ENCODE measurements at places on chromosomes 13 and 19. TPM values are rescaled to one million over a fixed set of nuclear protein-coding genes. Genes with fewer than 3 reads are reported as not detected.
A peak's percentile ranks its signal among the peaks of the same experiment; 100 is the strongest.

GRCh38 chr19:46574533-46574932 is 26.6 kb upstream of the CALM3 start:
- DNase-seq = no peak

- DNase-seq = peak; percentile 30
Observed at GRCh38 chr13:45410001-45410400, 8.2 kb downstream of the SLC25A30 start.

DNA sequence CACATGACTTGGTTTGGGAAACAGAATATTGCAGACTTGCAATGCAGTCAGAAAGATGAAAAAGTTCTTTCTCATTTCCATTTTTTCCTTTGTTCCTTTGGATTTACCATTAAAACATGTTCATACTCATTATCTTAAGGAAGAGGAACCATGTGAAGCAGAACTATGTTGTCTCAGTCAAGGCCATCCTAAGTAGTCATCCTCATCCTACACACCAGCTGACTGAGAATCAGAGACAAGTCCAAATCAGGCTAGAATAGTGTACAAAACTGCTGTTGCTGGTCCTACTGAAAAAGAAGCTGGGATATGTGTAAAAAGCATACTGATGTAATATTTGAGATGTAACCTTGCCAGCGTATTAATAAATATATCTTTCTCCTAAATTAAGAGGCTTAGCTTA is 433.4 kb downstream of the SLITRK5 start:
- DNase-seq = no peak

DNA sequence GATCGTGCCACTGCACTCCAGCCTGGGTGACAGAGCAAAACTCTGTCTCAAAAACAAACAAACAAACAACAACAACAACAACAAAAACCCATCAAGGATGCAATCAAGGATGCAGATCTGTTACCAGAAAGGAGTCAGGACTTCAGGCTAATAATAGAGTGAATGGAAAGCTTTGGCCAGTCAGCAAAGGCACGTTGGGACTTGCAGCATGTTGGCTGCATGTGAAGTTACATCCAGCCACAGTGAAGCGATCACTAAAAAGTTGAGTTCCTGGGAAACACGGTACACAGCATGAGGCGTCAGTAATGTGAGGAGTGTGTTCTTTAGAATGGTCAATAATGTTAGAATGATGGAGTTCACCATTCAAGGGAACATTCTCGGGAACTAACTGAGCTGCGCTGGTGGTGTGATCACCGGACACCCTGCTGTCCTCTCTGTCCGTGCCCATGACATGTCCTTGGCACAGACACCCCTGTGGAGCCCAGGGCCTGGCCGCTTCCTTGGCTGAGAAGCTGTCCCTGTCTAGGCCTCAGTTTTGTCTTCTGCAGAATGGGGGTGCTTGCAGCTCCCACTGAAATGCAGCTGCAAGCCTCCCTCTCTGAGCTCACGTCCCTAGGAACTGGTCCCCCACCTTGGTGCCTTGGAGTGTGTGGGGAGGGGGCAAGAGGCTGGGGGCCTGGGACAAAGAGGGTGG is 2.3 kb upstream of the LGALS7B start:
- no peak for DNase-seq

- DNase-seq = no peak
Observed at GRCh38 chr13:36395280-36395679, 37.0 kb upstream of the CCNA1 start.

- DNase-seq = no peak
Observed at GRCh38 chr19:35645680-35646511, 2.2 kb upstream of the COX6B1 start.

- DNase-seq = no peak
Observed at GRCh38 chr19:10670182-10670581, 16.0 kb downstream of the ILF3 start.

The HSD17B14 gene
- total RNA-seq = 15.7 TPM

The CCL25 gene
- total RNA-seq = 0.30 TPM

- no peak for DNase-seq
Observed at GRCh38 chr19:35710784-35711723, 6.7 kb downstream of the ZBTB32 start.

DNA sequence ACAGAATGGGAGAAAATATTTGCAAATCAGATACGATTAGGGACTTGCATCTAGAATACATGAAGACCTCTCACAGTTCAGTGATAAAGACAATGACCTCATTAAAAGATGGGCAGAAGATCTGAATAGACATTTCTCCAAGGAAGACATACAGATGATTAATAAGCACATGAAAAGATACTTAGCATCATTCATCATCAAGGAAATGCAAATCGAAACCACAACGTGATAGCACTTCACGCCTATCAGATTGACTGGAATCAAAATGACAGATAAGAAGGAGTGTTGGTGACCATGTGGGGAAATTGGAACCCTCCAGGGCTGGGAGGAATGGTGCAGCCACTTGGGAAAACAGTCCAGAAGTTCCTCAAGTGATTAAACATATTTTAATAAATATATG is 25.8 kb downstream of the CFAP97D2 start:
- no peak for DNase-seq

DNA sequence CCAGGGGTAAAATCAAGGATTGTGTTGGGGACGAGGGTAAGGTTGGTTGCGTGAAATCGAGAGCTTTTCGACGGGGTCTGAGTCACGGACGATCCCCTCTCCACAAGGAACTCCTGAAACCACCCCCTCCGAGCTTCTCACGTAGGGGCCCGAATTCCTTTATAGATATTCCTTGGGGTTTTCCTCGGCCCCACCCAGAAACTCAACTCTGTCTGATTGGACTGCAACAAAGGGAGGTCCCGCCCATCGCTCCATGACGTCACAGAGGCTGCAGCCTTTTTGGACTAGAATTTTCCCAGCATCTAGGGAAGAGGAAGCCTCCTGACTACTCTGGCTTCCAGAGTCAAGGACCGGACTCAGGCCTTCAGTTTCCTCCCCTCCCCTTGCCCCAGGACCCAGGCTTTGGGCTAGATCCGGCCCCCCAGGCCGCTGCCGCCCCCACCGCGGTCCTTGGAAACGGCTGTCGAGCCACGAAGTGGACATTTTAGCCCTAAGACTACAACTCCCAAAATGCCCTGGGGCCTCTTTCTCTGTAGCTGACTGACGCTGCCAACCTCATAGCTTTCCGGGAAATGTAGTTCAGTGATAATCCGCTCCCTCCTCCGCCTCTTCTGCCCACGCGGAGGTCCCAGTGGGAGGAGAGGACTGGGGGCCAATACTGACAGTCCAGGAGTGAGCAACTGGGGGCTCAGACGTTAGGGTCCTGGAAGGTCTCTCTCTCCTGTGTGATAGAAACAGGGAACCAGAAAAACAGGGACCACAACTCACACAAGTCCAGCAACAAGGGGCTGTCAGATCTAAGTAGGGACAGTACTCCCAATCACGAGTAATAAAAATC is at the start of gene IZUMO1:
IZUMO1 (minus strand) TSS at position 172 of the 838 bp plus-strand sequence. CDS start 1,050 bp downstream, outside the sequence.
- peak; percentile 68 for DNase-seq

DNA sequence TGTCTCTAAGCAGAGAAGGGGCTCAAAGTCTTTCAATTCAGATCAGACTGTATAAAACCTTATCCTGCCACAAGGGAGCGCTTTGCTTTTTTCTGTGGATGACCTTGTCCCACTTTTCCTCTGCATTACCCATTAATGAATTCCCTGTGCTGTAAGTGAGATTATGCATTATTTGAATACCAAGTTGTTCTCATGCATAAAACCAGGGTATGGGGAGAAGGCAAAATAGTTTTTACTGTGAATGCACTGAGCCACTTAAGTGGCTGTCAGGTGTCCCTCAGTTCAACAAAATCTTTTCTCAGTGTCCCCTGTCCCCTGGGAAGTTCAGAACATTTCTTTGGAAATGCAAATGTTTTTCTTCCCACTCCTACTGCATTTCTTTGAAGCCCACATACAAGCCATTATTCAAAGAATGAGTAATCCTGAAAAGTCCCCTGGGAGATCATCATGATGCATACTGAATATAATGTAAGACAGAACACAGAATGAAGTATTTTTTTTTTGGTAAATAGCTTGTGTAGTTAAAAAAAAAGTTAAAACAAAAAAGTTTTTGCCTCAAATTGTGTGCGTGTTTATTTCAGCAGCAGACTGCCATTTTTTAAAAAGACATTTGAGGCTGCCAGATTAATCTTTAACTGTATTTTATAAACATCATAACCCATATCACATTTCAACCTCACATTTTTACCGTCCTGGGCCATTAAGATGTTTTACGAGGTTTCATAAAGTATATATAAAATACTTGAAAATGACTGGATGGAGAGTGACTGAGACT is 506.7 kb upstream of the PCDH9 start:
- DNase-seq = no peak

- DNase-seq = no peak
Observed at GRCh38 chr13:45362939-45363338, 22.0 kb upstream of the TPT1 start.

DNA sequence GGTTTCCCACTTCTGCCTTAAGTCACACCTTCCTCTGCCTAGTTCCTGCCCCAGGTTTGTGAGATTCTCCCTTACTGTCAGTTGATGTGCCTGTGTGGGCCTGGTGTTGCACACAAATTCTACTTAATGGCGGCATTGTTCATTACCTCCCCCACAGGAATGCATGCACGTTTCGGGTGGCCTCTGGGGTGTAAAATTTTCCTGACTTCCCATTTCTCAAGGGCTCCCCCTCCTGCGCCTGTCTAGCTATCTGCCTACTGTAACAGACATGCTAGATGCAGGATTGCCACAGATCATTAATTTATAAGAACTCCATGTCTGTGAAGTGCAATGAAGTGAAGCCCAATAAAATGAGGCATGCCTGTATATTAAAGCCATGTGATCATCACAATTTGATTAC is 1466.3 kb downstream of the PCDH9 start:
- DNase-seq = no peak

The ATP1A3 gene
- 0.10 TPM for total RNA-seq

The C19orf85 gene
- total RNA-seq = not detected

GRCh38 chr19:50434525-50434924 is 1.8 kb downstream of the MYBPC2 start:
- DNase-seq = no peak

The CEACAM3 gene
- 0.35 TPM for total RNA-seq

- DNase-seq = no peak
Observed at GRCh38 chr19:51187395-51188226, 37.3 kb upstream of the CD33 start.

DNA sequence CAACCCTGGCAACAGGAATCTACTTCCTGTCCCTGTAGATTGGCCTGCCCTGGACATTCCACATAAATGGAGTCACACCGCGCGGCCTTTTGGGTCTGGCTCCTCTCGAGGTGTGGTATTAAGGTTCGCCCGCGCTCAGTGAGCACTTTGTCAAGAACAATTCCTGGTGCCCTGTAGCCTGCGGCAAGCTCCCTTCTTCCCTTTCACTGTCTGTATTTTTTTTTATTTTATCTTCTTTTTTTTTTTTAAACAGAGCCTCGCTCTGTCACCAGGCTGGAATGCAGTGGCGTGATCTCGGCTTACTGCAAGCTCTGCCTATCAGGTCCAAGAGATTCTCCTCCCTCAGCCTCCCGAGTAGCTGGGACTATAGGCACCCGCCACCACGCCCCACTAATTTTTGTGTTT is 28.3 kb downstream of the PEX11G start:
- no peak for DNase-seq

The SHISA7 gene
- total RNA-seq = not detected

- no peak for DNase-seq
Observed at GRCh38 chr13:38636761-38637160, 50.1 kb upstream of the FREM2 start.

- DNase-seq = peak; percentile 93
Observed at GRCh38 chr13:99655351-99656091, 154.2 kb downstream of the TM9SF2 start.

DNA sequence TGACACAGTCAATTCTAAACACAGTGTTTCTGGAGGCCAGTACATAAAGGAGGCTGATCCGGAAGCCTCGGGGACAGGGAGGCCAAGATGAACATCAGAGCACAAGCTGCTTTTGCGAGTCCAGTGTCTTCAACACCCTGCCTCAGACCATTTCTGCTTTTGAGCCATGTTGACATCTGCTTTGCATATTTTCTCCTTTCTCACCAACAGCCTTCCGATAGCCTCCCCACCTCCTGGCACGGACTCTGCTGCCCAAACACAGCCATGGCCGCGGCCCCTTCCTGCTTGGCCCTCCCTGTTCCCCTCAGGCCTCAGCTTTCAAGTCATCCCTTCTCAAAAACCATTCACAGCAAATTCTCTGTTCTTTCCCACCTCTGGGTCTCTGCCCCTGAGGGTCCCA is 3.6 kb downstream of the LRRC25 start:
- DNase-seq = no peak

- no peak for DNase-seq
Observed at GRCh38 chr13:97352815-97353214, 81.2 kb upstream of the RAP2A start.

DNA sequence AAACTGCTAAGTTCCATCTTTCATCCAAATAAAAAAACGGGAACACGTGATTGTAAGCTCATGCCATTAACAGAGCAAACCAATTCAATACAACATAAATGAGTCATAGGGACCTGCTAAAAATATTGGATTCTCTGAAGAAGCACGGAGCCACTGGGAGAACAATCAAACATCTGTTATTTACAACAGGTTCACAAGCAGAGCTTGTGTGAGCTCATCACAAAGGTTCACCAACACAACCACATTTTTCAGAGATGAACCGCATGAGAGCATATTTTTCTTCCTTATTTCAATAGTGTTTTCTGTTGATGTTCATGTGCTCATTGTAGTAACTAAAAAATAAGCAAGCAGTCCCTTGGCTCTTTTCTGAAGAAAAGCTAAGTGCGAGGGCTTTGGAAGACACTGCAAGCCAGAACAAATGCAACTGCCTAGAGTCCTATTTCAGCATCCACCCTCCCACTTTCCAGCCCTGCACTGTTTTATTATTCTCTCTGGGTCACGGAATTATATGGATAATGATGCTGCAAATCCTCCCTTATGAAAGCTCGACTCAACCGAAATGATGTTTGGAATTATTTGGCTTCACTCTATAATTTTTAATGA is 545.8 kb downstream of the LIG4 start:
- no peak for DNase-seq

GRCh38 chr19:42360787-42361544 is 29.1 kb downstream of the CNFN start:
- no peak for DNase-seq

- peak; percentile 76 for DNase-seq
Observed at GRCh38 chr19:18589380-18590272, 1.0 kb downstream of the REX1BD start.

GRCh38 chr13:49667773-49668172 is 23.5 kb downstream of the EBPL start:
- no peak for DNase-seq

The CGB3 gene
- not detected for total RNA-seq

DNA sequence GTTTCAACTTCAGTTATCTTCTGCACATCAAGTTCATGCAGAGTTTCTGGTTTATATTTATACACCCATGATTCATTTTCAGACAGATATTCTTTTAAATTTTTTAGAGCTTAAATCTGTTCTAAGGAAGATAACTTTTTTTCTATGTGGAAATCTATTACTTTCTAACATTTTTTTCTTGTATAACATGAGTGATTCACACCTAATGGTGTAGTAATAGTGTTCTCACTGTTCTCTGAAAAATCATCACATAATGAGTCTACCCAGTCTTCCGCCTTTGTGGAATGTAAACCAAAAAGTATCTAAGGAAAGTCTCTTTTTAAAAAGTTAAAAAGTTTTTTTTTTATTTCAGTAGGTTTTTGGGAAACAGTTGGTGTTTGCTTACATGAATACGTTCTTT is 70.8 kb downstream of the FNDC3A start:
- no peak for DNase-seq

Data from left lobe of liver (tissue), 2 donors.